Mesangial cell (primary cell): ENCODE measurements at places on chromosomes 4 and X. TPM values are rescaled to one million over a fixed set of nuclear protein-coding genes. Genes with fewer than 3 reads are reported as not detected.

Gene AASDH
- 4.4 and 4.6 TPM in 2 replicates for total RNA-seq

Gene SPINK2
- total RNA-seq = not detected in 2 replicates

Gene SPANXN4
- not detected in 2 replicates for total RNA-seq

Gene BMX
- not detected in 2 replicates for total RNA-seq

Gene HSD17B13
- not detected in 2 replicates for total RNA-seq
